ENCODE measurements at places on chromosomes 11 and 22.
A peak's percentile ranks its signal among the peaks of the same experiment; 100 is the strongest.

- DNase-seq = no peak
These were observed 21.1 kb downstream of the FAM76B start for GRCh38 chr11:95768521-95768920.

GRCh38 chr11:116782728-116783127 is 5.1 kb downstream of the ZPR1 start:
- no peak for DNase-seq

DNA sequence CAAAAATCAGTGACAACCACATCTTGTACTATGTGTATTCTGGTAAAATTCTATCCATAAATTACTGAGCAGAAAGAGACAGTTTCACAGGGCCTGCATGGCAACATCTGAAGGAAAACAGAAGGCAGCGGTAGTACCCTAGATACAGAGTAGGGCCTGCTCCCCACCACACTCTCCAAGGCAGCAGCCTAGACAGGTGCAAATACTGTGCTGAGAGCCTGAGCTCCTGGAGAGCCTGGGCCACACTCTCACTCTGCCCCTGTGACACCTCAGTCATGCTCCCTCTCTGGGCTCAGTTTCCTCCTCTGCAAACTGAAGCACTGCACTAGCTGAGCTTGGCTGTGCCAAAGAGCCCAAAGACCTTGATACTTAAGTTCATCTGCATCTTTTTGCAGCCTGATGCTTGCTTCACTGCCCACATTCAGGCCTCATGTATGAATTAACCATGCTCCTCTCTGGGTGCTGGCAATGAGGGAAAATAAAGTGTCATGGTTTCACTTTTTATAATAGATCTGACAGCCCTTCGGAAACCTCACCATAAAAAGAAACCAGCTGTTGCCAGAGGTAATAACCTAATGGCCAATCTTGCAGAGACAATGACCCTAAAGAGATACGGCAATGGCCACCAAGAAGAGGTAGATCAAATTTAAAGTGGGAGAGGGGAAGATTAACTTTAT is 104.7 kb downstream of the PLEKHA7 start:
- DNase-seq = no peak

- DNase-seq = no peak
These were observed 55.1 kb upstream of the SEPTIN5 start for GRCh38 chr22:19658967-19659804.

GRCh38 chr11:129639300-129639699 is 176.3 kb upstream of the TMEM45B start:
- no peak for DNase-seq

- DNase-seq = no peak
These were observed 23.8 kb downstream of the PACSIN2 start for GRCh38 chr22:42991010-42991651.

- no peak for DNase-seq
These were observed 19.7 kb upstream of the TSPAN18 start for GRCh38 chr11:44707094-44707493.

DNA sequence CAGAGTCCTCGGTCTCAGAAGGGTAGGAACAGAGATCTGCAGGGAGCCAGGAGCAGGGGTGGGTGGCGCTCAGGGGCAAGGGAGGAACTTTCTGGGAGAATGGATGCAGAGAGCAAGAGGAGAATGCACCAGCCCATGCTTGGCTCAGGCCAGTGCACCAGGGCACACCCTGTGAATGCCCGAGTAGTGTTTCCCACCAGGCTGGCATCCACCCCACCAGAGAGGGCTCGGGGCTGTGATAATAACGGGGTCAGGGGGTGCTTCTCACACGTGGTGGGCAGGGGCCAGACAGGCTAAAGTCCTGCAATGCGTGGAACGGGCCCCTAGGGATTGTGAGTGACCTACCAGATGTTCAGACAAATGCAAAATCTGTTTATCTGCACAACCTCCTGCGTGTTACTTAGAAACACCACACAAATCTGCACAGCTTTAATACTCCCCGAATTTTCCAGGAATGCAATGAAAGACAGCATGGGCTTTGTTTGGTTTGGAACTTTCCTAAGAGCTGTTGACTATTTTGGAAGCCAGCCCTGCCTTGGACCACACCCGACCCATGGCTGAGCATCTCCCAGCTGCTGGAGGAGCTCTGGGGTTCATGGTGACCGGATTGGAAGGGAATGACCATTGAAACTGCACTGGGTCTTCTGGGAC is 368.3 kb downstream of the SHANK2 start:
- no peak for DNase-seq

DNA sequence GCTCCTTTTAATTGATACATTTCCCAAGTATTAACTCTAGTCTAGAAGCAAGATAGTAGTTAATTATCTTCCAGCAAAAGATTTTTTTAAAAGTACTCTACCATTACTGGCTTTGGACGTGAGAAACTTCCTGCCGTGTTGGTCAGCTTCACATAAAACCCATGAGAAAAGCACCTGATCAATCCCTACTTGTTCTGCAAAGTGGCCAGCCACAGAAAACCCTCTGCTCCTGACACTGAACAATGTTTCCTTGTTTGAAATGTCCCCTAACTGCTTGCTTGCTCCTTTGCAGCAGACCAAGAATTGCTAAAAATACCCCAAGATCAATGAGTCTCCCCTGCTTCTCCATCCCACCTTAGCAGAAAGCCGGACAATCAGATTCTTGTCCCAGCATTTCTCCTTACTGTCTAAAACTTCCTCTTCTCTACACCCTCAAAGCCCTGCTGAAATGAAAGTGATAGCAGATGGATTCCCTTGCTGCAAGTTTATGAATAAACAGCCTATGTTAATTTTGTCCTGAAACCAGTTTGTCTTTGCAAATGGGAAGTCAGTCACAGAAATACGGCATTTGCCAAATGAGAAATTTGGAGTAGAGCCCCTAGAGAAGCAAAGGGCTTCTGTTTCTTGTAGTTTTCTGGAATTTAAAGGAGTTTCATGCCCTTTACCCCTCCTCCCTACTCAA is 207.1 kb upstream of the ARHGAP20 start:
- no peak for DNase-seq

DNA sequence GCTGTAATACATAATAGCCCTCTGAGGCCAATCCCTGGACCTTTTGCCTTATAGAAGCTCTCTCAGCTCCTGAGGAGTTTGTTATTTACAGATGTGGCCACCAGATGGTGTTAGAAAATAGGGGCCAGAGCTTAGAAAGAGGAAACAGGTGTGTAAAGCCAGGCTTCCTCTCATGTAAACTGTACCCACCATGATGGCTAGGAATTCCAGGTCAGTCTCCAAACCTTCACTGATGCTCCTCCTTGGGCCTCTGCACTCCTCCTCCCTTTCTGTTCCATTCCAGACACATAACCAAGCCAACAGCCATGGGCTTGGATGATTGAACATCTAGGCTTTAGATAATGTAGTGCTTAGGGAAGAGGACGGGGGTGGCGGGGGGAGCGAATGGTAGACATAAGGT is 39.7 kb downstream of the USP35 start:
- peak; percentile 72 for DNase-seq

- no peak for DNase-seq
These were observed 5.6 kb upstream of the TIRAP start for GRCh38 chr11:126277322-126277721.

GRCh38 chr11:41536021-41536568 is 76.6 kb upstream of the LRRC4C start:
- no peak for DNase-seq

DNA sequence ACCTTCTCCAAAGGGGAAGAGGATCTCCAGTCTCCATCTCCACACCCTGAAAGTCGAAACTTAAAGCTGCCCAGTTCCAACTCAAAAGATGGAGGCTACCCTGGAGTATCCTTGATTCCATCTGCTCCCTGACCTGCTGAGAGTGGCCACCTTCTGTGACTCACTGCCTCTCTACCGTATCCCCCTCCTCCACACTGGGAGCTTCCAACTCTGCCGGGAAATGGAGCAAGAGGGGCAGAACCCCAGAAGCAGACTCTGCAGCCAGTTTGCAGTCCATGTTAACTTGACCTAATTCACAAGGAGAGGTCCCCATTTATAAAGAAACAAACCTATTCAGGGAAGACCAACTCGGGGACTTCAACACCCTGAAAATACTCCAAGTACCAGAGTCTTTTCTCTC is 22.0 kb upstream of the IRAG1 start:
- DNase-seq = no peak

DNA sequence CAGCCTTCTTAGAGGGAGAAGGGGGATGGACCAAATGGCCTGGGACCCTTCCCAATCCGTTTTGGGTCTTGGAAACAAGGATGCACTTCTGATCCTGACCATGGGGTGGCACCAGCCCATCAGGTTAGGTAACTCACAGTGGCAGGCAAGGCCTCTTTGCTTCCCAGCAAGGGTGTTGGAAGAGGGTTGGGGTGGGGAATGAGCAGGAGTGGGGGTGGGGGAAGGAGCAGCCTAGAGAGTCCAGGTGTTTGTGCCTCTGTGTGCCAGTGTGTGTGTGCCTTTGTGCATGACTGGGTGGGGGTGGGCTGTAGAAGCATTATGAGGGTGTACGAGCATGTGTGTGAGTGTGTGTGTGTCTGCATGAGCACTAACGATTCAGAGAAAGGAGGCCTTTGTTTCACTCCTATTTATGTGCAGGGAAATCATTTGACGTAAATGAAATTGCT is 213.1 kb downstream of the INSC start:
- peak; percentile 68 for DNase-seq

DNA sequence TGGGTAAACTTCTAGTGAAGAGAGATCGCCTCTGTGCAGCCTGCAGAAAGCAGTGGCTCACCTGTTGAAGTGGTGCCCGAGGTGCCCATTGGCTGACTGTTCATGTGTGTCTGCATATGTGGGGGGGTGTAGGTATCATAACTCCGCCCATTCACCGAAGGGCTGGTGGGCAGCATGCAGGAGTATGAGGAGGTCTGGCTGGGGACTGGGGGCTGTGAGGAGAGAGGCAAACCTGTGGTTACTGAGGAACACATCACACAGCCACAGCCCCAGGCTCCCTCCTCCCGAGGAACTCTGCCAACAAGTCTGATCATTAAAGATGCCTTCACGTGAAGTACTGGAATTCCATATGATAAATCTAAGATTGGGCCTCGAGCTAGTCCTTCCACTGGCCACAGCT is 20.5 kb downstream of the PAX6 start:
- DNase-seq = no peak

DNA sequence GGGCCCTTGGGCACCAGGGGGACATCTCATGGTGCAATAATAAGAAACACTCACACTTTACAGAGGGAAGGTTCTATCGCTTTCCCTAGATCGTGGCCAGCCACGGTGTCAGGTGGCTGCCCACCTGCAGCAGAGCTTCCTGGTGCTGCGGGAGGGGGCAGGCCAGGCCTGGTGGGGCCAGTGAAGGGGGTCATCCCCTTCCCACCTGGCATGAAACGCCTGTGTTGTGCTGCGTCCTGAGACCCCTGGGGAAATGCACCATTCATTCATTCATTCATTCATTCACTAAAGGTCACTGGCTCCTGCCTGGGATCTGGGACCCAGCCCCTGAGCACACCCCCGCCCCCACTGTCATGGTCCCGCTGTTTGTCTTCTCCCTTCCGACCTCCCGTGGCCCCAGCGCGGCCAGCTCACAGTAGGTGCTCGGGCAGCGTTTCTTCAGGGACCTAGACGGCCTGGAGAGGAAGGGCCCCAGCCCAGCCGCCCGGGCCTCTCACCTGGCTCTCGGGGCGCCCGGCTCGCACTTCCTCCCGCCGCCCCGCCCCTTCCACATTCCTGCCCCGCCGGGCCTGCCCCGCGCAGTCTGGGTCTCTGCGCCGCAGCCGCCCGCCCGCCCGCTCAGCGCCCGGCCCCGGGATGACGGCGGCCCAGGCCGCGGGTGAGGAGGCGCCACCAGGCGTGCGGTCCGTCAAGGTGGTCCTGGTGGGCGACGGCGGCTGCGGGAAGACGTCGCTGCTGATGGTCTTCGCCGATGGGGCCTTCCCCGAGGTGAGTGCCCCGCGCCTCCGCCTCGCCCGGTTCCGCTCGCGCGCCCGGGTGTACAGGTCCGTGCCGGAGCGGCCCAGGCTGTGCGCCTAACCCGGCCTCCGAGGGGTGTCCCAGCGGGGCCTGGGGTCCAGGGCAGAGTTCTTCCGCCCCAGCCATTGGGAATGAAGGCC is at the start of gene RHOD:
TSS of gene RHOD (plus strand) at position 581 of the 938 bp plus-strand sequence. CDS start at position 637, 56 bp downstream.
- no peak for DNase-seq

DNA sequence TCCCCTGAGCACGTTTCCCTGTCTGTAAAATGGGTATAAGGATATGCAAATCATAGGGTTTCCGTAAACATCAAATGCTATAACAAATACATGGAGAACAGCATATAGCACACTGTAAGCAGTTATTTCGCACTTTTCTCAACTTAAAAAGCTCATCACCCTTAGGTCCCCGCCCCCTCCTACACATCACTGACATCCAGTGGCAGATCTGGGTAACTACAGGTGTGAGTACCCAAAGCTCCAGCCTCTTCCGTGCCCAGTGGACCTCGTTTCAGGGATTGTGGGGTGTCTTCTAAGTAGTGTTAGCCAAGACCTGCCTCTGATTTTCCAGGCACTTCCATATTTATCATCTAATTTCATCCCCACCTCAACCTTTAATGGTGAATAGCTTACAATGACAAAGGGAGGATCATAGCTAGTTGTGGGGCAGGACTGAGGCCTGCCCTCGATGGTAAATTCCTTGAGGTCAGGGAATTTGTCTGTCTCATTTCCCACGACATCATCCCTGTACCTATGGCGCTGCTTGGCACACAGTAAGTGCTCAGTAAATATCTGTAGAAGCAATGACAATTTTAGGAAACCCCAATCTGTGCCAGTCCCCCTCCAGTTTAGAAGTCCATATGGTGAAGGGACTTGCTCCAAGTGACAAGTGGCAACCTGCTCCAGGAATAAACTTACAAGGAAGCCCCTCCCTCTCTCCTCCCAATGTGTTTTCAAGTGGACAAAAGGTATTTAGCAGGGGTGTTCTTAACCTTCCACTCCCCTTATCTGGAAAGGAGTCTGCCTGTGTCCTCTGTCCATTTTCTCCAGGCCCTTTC is 340.5 kb downstream of the TENM4 start:
- DNase-seq = peak; percentile 82

- no peak for DNase-seq
These were observed 33.8 kb upstream of the LRRC32 start for GRCh38 chr11:76704171-76704948.

GRCh38 chr22:49751318-49751965 is 76.2 kb downstream of the BRD1 start:
- DNase-seq = peak; percentile 32

GRCh38 chr22:20904980-20905355 is 12.2 kb upstream of the CRKL start:
- DNase-seq = no peak

DNA sequence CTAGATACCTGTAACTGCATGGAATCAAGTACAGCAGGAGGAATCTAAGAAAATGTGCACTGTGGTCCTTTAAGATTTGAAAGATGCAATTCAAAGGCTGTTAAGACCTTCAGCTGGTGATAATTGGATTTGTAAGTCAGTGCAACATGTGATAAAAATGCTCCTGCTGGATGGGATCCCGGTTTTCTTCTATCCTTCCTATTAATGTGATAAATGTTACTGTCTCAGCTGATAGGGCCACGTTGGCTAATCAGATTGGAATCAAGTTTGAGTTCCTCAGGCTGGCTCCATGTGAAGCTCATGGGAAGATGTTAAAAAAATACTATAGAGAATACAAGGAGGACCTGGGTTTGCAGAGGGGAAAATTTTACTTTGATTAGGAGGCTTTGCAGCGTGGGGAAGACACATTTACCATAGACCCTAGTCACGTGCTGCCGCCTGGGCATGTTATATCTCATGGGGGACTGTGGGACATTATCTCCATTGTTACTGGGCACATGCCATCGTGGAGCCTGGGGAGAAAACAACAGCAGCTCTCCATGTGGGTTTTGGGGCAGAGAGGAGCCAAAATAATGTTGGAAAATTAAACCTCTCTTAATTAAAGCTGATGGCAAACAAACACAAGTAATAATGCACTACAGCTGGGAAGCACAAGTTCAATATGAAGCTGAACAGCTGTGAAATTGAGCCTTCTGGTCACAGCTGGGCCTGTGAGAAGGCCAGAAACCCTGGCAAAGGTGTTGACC is 652.5 kb downstream of the NTM start:
- no peak for DNase-seq

GRCh38 chr11:47259232-47259977 is 1.6 kb downstream of the NR1H3 start:
- DNase-seq = peak; percentile 74

Data from SK-N-SH (cell line).